RWPE1 (cell line): ENCODE measurements at places on chromosomes 12 and 14.

- DNase-seq: no peak
These were observed 70.2 kb downstream of the DACT1 start for GRCh38 chr14:58707949-58708348.

GRCh38 chr12:115980339-115980738, 297.2 kb downstream of the MED13L start:
- no peak for DNase-seq

DNA sequence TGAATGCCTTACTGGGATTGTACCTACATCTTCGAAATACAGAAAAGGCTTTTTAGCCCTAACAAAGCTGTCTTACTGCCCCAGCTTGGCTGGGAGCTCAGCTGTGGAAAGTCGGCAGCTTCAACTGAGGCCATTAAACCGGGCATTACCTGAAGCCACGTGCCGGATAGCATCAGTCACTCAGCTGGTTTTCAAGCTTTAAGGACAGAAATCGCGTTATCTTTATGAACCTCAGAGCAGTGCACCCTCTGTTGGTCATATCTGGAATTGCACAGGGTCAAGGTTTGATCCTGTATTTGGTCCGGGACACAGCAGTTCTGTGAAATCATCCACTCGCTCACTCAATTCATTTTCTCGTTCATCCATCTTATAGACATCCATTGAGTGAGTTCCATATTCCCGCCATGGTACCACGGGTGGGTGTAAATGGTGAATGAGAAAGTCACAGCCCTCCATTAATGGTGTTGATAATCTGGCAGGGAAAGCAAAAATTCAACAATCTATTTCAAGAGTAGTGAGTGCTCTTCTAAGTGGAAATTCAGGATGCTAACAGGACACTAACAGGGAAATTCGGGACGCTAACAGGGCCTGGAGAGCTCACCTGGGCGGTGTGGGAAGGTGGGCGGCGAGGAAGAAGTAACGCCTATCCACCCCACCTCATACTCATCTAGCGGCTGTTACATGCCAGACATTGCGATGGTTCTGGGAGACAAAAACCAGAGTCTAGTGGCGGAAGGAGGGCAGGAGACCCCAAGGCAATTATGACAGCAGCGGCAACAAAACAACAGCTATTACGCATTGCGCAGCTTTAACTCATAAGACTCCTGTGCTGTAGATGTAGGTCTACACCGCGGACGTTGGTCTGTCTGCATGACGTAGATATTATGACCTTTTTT, 60.6 kb upstream of the TCL1A start:
- DNase-seq: peak; percentile 42

GRCh38 chr14:42374332-42374731, 767.7 kb downstream of the LRFN5 start:
- DNase-seq: no peak

DNA sequence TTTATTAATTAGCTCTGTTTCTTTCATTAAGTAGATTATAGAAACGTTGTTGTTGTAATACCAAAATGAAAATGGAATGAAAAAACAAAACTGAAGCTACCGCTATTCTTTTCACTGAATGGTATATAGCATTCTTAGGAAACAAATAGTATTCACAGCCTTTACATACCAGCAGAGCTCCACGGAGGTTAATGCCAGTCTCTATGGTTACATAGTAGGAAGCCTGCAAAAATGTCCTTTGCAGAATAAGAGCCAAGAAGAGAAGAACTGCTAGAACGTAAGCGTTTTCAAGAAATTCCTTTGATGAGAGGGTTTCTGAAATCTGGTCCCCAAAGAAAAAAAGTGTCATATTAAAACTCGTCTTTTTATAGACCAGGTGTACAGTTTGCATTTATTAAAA, 30.6 kb downstream of the ABCC9 start:
- no peak for DNase-seq

DNA sequence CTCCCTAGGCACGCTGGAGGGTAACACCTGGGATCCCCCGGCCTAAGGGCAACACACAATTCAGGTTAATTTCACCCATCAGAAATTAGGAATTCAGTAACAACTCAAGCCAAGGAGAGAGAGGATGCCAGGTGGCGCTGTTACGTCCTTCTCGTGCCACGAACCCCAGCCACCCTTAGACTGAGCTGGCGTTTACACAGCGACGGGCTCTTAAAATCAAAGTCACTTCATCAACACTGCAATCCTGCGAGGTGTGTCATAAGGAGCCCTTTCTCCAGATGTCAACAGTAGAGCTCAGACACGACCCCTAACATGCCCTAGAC, 110.6 kb upstream of the TMEM132D start:
- no peak for DNase-seq
